Skin of body (tissue), 3 donors: ENCODE measurements at places on chromosomes 3 and 15.

DNA sequence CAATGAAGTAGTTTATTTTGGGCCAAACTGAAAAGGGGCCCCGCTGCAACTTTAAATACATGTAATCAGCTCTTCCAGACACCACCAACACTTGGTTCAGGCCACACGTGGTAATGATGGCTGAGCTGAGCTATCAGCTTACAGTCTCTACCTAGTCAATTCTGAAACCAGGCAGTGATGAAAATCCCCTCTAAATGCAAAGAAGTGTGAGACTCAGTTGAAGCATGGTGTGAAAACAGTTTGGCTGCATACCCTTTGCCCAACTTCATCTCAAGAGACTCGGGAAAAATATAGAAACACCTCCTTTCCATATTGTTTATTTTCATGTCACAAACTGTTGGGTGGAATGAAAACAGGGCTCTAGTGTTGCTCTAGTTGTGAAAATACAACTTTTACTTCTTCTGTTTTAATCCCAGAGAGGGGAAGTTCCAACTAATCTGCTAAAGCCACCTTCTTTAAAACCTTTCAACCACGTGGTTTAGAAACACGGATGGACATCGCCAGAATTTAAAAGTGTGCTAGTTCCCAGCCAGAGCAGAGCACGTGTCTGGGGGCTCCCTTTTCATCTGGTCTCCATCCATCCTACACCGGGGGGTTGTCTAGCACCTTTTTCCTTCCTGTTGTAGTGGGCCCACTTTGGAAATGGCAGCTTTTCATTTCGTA, 229.1 kb downstream of the EPHB1 start:
- DNase-seq, result no peak

DNA sequence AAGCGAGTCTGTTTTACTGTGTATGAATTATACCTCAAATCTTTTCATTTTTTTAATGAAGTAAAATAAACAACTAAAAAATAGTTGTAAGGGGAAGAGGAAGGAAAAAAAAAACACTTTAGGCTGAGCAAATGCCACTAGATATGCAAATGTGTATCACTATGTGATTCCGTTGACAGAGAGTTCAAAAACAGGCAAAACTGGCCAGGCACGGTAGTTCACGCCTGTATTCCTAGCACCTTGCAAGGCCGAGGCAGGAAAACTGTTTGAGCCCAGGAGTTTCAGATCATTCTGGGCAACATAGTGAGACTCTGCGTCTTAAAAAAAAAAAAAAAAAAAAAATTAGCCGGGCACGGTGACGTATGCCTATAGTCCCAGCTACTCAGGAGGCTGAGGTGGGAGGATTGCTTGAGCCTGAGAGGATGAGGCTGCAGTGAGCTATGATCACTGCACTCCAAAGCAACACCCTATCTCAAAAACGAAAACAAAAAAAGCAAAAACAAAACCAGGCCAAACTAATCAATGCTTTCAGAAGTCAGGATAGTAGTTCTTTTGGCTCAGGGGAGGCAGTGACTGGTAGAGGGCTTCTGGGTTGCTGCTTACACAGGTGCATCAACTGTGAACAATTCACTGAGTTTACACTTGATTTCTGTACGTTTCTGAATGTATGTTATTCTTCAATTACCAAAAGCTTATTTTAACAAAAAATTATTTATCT, 7.4 kb downstream of the PRC1 start:
- no peak for DNase-seq

- no peak for DNase-seq
Observed at GRCh38 chr15:101482526-101483371, 6.8 kb downstream of the PCSK6 start.

DNA sequence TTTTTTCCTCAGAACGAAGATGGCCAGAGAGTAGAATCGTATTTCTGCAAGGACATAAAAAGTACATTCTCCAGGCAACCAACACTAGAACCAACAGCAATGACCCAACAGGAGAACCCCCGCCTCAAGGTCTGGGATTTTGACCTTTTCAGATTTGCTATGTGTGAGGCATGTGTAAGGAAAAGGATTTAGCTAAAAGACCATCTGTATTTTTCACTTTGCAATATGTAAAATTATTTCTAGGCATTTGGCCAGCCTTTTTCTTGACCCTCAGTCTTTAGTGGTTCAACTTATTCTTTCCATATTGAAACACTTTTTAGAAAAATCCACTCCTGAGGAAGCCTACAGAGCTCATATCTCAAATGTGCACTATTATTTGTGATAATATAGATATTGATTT, 219.2 kb upstream of the GOLGA6L4 start:
- DNase-seq, result no peak

- no peak for DNase-seq
Observed at GRCh38 chr15:31148297-31149087, 47.0 kb upstream of the TRPM1 start.

- DNase-seq, result no peak
Observed at GRCh38 chr15:41561104-41561776, 2.2 kb downstream of the TYRO3 start.

- DNase-seq, result no peak
Observed at GRCh38 chr3:37641556-37641955, 220.1 kb upstream of the CTDSPL start.

DNA sequence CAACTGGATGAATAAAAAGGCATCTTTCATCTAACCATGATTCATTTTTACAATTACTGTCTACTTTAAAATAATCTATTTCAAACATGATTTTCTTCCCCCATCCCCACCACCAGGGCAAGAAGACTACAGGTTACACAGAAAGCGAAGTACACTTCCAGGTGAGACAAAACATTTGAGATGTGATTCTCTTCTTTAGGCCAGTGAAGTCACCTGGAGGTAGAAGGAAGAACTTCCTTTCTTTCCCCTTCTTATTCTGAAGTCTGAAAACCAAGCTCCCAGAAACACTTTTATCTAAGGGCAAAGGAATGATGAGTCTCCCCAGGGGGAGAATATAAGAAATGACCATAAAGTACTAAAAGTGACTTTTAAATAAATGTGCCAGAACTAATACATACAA, 36.7 kb downstream of the SHQ1 start:
- no peak for DNase-seq

DNA sequence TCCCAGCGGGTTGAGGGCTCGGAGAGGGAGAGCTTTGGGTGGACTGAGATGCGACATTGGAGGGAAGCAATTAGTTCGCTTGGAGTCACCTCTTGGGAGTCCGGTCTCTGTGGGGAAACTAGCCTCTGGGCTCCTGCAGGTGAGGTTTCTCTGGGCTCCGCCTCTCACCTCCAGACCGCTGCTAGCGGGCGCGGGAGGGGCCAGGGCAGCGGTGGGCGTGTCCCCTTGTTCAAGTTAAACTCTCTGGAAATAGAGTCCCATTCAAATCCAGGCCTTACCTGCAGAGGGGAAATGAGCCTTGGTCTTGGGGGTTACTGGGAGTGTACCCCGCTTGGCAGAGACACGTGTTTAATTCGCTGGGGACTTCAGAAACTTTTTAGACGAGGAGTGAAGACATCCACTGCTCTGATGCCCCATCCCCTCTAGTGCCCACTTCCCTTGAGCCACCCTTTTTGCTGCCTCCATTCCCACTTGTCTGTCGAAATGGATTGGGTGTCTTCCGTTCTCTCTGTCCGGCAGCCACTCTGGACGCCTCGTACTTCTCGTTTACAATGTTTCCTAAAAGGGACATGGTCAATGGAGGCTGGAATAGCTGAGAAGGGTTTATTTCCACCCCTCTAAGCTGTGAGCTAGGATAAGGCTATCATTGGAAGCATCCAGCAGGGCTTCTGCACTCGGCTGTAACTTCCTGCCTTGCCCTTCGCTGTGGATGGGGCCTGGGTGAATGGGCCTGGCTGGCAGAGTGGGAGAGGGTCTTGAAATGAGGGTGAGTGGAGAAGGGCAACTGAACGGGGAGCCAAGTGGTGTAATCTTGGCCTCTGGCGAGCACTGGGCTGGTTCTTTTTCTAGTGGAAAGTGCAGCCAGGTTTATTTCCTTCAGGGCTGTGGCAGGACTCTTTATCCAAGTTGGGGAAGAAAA, 1.1 kb downstream of the MITF start:
- DNase-seq, result no peak

- no peak for DNase-seq
Observed at GRCh38 chr15:85872125-85872524, 77.4 kb upstream of the KLHL25 start.

DNA sequence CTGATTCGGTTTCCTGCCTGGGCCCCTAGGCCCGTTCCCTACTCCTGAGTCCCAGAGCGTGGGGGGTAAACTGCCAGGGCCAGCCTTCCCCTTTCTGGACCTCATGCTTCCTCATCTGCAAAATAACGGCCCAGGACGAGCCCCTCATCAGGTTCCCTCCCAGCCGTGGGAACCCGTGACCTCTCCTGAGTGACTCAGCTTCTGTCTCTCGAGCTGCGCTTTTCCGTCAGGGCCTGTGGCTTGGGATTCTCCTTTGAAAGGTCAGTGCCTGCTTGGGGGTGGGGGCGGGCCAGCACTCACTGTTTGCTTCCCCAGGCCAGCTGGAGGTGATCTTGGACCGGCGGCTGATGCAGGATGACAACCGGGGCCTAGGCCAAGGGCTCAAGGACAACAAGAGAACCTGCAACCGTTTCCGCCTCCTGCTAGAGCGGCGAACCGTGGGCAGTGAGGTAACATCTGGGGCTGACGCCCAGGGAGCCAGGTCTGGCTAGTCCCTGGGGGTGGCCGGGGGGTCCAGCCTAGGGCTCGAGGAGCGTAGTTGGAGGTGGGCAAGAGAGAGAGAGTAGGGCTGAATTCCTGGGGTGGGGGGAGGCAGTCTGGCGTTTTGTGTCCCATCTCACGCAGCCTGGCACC, 12.8 kb downstream of the MAN2A2 start:
- no peak for DNase-seq

DNA sequence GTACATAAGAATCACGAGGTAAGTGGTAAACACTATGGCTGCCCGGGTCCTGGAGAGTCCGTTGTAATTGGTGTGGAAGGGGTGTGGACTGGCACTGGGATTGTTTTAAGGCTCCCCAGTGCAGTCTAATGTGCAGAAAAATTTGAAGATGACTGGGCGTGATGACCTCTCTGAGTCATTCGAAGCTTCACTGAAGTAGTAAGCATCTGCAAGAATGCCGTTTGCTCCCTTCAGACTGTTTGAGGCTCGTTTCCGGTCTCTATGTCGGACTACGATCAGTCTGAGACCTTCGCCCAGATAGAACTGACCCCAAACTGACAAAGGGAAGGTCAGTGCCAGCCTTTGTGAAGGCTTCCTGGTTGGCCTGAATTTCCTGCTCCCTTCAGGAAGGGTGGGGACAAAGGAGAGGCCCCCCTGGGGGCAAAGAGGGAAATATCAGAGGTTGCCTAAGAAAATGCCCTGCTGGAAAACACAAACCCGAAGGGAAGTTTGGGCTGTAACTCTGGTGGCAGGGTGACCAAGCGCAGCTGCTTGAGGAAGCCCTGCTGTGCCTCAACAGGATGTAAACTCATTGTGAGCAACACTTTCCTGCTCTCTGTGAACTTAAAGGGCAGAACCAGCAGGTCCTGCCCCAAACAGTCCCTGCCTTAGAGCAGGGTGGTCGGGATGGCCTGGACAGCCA, 34.6 kb downstream of the BTD start:
- DNase-seq, result peak; percentile 38

DNA sequence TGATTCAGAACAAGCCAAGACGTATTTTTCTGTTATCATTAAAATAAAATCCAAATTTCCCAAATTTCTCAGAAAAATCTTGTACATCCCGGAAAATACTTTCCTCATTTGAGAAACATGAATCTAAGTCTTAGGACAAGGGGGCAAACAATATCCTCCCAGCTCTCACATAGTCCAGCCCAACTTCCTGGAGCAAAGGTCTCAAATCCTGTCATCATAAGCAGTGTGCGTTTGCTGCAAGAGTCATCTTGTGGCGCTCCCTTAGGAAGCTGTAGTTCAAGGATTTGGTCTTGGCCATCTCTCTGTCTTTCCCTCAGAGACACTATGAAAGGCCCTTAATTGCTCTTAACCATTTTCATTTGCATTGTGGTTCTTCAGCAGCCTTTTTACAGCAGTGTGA, 57.5 kb upstream of the GSK3B start:
- no peak for DNase-seq

DNA sequence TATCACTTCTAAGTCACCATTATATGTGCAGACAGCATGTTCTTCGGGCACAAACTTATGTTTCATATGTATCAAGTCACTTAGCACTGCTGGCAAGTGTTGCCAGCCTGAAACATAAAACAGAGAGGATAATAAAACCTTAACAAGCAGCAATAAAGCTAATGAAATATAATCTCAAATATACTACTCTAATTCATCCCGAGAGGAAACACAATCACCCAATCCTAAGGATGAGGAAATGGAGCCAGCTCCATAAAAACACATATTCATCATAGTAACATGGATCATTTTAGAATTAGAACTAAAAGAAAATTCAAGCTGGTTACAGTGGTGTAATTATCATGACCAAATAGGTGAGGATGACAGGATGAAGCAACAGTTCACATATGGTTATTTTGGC, 1072.7 kb downstream of the EPHA3 start:
- DNase-seq, result no peak

DNA sequence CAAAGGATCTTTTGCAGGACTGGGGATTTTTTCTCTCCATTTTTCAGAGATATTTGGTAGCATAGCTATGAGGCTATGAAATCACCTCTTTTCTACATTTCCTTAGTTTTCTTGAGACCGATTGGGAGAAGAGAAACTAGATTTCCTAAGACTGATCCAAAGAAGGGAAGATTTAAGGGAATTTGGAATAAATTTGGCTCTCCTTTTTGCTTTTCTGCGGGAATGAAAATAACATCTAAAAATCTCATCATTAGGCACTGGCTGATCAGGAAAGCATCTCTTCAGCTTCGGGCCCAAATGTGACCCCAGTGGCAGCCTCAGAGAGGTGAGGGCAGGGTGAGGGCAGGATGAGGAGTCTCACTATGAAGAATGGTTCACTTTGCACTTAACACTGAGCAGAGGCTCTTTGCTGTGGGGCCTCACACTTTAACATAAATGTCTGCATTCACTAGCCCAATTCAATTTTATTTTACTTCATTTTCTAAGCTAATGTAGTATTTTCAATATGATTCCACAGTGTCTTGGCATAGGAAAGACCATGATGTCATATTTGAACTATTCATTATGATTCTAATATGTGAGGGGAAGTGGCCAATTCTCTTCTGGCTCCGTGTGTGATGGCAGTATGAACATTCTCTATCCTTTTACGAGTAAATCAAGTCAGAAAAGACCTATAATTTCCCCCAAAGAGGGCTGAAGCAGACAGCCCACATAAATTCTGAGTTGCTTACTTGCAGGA, 193.2 kb downstream of the MEX3B start:
- DNase-seq, result peak; percentile 89
